ENCODE measurements at places on chromosomes 5 and 9. TPM values are rescaled to one million over a fixed set of nuclear protein-coding genes. Genes with fewer than 3 reads are reported as not detected.

- DNase-seq: no peak
- no peak overlapping the region for H3K27ac ChIP-seq
- H3K27me3 ChIP-seq: peaks cover 18% of the 10 kb centered on the region
- H3K4me3 ChIP-seq: no peak overlapping the region
- no peaks in the 10 kb centered on the region for H3K4me1 ChIP-seq
Observed at GRCh38 chr9:101434998-101435397, 576 bp downstream of the ALDOB start.

- no peak overlapping the region for H3K27ac ChIP-seq
- H3K27me3 ChIP-seq: no peaks in the 10 kb centered on the region
- no peaks in the 10 kb centered on the region for H3K4me1 ChIP-seq
- H3K4me3 ChIP-seq: no peak overlapping the region
- no peaks in the 10 kb centered on the region for H3K36me3 ChIP-seq
- DNase-seq: no peak
Observed at GRCh38 chr9:86674487-86674886, 272.8 kb downstream of the GAS1 start.

GRCh38 chr5:43256261-43256966 is 56.8 kb downstream of the HMGCS1 start:
- H3K27ac ChIP-seq: no peak overlapping the region
- no peaks in the 10 kb centered on the region for H3K4me1 ChIP-seq
- 0 out of 2 replicates have a peak, but pooled peaks cover 25% of the 10 kb centered on the region for H3K27me3 ChIP-seq
- H3K36me3 ChIP-seq: no peaks in the 10 kb centered on the region

- DNase-seq: no peak
- no peaks in the 10 kb centered on the region for H3K27me3 ChIP-seq
- no peak overlapping the region for H3K27ac ChIP-seq
- no peaks in the 10 kb centered on the region for H3K36me3 ChIP-seq
- peaks cover 19% of the 10 kb centered on the region for H3K4me1 ChIP-seq
Observed at GRCh38 chr9:16003785-16004184, 450.9 kb downstream of the CCDC171 start.

DNA sequence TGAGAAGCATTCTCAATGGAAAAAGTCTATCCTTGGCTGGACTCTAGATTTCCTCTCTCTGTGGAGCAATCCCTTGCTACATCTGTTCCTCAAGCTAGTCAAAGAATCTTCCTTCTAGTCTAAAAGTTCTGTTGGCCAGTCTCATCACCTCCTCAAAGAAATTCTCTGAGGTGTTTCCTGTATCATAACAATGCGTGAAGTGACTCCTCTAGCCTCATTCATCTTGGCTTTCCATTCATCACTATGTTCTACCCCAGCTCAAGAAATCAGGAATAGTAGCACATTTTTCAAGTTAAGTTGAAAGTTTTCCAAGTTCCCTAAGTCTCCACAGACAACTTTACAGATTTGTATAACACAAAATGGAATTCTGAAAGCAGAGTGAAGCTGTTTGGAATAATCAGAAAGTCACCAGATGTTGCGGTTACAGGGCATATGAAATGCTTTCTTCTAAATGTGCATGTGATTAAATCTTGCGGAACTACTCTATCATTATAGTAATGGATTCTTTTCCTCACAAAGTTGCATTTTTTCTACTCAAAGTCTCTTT is 176.6 kb upstream of the FREM1 start:
- no peak for DNase-seq
- no peak overlapping the region for H3K4me3 ChIP-seq
- H3K27ac ChIP-seq: no peak overlapping the region
- H3K27me3 ChIP-seq: no peaks in the 10 kb centered on the region

DNA sequence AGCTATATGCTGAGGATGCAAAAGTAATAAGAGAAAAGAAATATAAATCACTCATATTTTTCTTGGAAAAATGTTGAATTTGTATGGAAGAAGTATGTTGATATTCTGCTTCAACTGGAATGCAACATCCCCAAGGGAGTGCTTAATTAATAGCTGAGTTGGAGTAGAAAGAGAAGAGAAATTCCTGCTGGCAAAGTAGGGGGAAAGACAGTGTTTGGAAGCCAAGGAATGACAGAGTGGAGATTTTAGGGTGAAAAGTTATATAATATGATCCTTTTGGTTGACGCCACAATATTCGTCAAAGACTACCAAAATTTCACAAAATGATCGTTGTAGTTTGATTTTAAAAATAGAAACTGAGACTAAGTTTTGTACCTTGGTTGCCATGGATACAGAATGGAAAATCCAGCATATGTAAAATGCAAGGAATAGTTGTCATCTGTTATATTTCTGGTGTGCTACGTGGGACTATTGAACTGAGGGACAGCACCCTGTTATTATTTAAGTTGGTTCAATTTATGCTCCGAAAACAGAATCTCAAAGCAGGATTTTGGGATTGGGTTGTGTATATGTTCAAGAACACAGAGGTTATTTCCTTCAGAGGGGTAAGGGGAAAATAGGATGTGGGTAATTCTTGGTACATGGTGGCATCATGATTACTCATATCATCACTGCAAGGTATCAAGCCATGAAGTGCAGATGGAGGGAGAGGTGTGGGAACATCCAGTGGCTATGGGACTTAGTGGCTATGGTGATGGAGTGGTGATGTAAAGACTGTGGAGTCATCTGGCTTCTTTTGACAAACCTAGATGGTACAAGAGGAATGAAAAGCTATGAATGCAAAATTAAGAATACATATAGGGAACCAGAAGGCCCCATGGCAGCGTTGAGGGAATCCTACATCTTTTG is 61.0 kb downstream of the SUB1 start:
- no peaks in the 10 kb centered on the region for H3K27me3 ChIP-seq
- H3K4me1 ChIP-seq: peaks cover 15% of the 10 kb centered on the region
- no peak overlapping the region for H3K4me3 ChIP-seq
- peak; percentile 17 for DNase-seq
- H3K36me3 ChIP-seq: no peaks in the 10 kb centered on the region

DNA sequence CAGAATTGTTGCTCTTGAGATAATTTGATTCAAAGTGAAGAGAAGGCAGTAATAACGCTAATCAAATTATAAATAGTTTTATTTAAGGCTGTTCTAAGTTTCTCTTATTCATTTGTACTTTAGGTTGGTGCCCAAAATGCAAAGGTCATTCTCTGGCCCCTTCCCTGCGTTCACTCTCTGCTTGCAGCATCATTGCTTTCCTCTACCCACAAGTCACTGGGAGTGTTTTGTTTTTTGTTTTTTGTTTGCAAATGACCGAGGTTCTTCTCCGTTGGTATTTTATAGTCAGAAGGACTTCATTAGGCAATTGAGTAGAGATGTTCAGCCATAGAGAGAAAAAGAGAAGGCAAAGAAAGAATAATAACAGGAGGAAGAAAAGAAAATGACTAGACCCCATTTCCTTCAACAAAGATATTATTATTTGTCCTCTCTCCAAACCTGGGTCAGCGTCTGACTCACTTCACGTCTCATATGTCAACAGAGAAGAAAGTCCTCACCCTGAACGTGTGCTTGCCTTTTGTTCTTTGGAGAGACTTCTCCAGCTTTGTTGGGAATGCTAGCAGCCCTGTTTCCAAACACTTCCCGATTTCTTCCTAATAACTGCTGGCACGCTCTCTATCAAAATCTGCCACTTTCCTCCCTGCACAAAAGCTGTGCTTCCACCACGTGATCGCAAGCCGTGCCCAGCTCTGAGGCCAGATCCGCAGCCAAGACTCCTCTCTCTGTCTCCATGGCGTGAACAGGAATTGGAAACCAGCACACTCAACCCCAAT is 119.8 kb downstream of the EBF1 start:
- no peaks in the 10 kb centered on the region for H3K36me3 ChIP-seq
- no peak for DNase-seq
- no peak overlapping the region for H3K4me3 ChIP-seq
- no peak overlapping the region for H3K27ac ChIP-seq
- H3K27me3 ChIP-seq: peaks cover 27% of the 10 kb centered on the region

GRCh38 chr5:90557391-90557790 is 1.2 kb upstream of the ADGRV1 start:
- no peaks in the 10 kb centered on the region for H3K36me3 ChIP-seq
- no peak for DNase-seq
- no peak overlapping the region for H3K27ac ChIP-seq
- H3K4me1 ChIP-seq: 0 out of 2 replicates have a peak, but pooled peaks cover 4% of the 10 kb centered on the region
- H3K4me3 ChIP-seq: peak overlapping the region; percentile 54

DNA sequence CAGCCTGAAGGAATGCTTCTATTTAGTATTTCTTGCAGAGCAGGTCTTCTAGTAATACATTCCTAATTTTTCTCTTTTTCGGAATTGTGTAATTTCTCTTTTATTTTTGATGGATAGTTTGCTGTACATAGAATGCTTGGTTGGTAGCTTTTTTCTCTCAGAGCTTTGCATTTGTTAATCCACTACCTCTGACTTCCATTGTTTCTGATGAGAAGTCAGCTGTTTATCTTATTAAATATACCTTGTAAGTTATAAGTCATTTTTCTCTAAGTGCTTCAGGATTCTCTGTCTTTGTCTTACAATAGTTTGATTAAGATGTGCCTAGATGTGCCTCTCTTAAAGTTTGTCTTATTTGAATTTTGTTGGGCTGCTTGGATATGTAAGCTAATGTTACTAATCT is 101.9 kb downstream of the HTR1A start:
- no peak for DNase-seq
- no peaks in the 10 kb centered on the region for H3K27me3 ChIP-seq
- no peaks in the 10 kb centered on the region for H3K4me1 ChIP-seq
- no peak overlapping the region for H3K4me3 ChIP-seq
- no peaks in the 10 kb centered on the region for H3K36me3 ChIP-seq

DNA sequence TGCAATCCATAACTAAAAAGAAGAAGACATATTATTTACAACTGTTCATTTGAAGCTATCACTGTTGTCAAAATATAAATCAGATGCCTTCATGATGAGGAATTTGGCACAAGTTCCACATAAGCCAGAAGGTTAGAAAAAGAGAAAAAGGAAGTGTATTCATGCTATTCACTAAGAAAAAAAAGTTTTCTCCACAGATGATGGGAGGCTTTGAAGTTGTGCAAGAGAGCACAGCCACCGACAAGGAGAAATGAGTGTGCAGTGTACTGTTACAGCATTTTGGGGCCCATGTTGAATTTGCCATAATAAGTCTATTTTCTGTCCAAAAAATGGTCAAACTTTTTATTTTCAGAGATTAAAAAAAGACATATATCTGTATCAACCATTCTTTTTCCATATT is 32.9 kb upstream of the IFNK start:
- no peaks in the 10 kb centered on the region for H3K4me1 ChIP-seq
- H3K27me3 ChIP-seq: no peaks in the 10 kb centered on the region
- no peaks in the 10 kb centered on the region for H3K36me3 ChIP-seq
- DNase-seq: no peak

- DNase-seq: no peak
- no peak overlapping the region for H3K27ac ChIP-seq
Observed at GRCh38 chr9:2872250-2872930, 28.5 kb upstream of the PUM3 start.

DNA sequence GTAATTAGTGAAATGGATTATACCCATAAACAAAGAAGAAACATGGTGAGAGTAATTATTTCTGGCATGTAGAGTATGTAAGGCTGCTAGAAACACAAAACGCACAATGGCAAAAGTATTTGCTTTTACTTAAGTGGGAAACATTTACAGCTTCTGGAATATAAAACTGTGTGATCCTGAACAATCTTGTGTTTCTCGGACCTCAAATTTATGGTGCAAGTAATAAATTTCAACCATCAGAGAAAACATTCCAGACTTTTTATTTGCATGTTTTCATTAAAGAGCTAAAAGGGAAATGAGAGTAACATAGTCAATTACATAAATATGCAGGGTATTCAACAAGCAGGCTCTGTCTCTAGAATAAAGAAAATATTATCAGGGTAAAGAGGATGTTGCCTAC is 17.2 kb upstream of the PRR16 start:
- H3K27ac ChIP-seq: no peak overlapping the region
- H3K4me1 ChIP-seq: no peaks in the 10 kb centered on the region
- H3K36me3 ChIP-seq: no peaks in the 10 kb centered on the region
- H3K4me3 ChIP-seq: no peak overlapping the region

DNA sequence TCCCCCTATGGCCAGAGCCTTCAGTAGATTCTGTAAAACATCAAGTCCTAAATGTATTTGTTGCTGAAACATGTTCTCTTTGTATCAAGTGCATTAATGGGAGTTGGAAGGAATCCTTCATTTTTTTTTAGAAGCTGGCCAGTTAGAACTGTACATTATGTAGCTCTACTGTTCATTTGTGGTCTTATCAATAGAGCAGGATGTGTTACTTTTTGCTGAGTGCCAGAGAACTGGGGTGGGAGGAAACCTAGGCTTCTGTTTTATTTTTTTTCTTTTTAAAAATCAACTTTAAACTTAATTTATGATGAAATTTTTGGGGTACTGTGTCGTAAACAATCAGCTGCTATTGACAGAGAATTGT is 5.1 kb downstream of the PIP5K1B start:
- DNase-seq: no peak
- peaks cover 65% of the 10 kb centered on the region for H3K27me3 ChIP-seq
- no peak overlapping the region for H3K4me3 ChIP-seq
- H3K27ac ChIP-seq: no peak overlapping the region

GRCh38 chr5:115770466-115770865 is 46.0 kb downstream of the CDO1 start:
- H3K36me3 ChIP-seq: no peaks in the 10 kb centered on the region
- no peak for DNase-seq
- H3K27me3 ChIP-seq: no peaks in the 10 kb centered on the region
- H3K4me1 ChIP-seq: no peaks in the 10 kb centered on the region
- no peak overlapping the region for H3K27ac ChIP-seq

DNA sequence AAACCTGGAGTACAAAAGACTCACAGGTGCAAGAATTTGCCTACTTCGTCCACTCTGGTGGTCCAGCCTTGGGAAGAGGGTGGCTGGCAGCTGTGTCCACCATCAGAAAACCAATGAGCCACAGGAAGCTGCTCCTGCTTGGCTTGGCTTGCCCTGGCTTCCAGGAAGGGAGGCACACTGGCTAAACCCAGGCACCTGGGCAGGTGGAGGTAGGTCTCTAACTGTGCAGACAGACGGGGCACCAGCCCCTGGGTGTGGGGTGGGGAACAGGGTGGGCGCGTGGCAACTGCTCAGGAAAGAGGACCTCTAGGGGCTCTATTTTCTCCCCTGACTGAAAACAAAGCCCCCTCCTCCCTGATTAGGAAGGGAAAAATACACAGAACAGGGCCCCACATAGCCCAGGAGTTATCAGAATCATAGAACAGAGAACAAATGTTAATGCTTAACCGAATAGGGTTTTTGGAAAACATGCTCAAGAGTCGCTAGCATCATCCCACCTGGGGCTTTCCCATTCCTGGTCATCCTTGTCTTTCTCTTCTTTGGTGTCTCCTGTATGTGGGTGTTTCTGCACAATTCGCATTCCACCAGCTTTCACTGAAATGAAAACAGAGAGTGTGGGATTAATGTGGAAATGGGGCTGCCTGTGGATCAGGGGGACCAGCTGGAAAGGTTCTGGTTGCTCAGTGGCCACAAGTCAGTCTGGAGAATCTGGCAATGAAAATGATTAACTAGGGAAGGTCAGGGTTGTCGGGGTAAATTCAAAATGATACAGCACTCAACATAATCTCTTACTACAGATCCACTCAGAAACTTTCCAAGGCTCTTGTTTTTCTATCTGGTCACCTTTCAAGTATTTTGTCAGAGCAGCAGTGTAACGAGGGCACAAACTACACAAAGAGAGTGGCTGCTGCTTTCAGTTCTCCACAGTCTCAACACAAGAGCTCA is 13.1 kb downstream of the DAP start:
- no peak overlapping the region for H3K4me3 ChIP-seq
- H3K36me3 ChIP-seq: peaks cover 73% of the 10 kb centered on the region
- no peaks in the 10 kb centered on the region for H3K27me3 ChIP-seq

Gene TEX53
- not detected for total RNA-seq

Gene FIBCD1
- 4.1 TPM for total RNA-seq

Gene NR5A1
- 0.13 TPM for total RNA-seq

Gene PTGDS
- 1.7 TPM for total RNA-seq

Gene OSMR
- 45.3 TPM for total RNA-seq

Gene LRRTM2
- not detected for total RNA-seq

Gene SLC46A2
- total RNA-seq: not detected

Gene NRARP
- 25.8 TPM for total RNA-seq

Gene TMEM252
- not detected for total RNA-seq

Gene NIPAL4
- total RNA-seq: not detected

Gene SLCO6A1
- total RNA-seq: not detected

Measured in PC-9 (cell line).